Thoracic aorta (tissue), 2 donors: ENCODE measurements at places on chromosomes 1 and 21.

GRCh38 chr1:37556712-37557196 is at the start of gene DNALI1:
Gene DNALI1, plus strand, starts transcription at chr1:37556940. Its CDS starts 55 bp downstream, at chr1:37556995.
- DNase-seq = peak; percentile 49

GRCh38 chr1:154427173-154428139 is 22.3 kb downstream of the IL6R start:
- DNase-seq = no peak

DNA sequence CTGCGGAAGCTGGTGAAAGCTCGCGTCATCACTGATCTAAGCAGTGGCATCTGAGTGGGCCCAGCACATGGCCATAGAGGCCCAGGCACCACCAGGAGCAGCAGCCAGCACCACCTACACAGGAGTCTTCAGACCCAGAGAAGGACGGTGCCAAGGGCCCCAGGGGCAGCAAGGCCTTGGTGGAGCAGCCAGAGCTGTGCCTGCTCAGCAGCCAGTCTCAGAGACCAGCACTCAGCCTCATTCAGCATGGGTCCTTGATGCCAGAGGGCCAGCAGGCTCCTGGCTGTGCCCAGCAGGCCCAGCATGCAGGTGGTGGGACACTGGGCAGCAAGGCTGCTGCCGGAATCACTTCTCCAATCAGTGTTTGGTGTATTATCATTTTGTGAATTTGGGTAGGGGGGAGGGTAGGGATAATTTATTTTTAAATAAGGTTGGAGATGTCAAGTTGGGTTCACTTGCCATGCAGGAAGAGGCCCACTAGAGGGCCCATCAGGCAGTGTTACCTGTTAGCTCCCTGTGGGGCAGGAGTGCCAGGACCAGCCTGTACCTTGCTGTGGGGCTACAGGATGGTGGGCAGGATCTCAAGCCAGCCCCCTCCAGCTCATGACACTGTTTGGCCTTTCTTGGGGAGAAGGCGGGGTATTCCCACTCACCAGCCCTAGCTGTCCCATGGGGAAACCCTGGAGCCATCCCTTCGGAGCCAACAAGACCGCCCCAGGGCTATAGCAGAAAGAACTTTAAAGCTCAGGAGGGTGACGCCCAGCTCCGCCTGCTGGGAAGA is 3.2 kb upstream of the ARTN start:
- no peak for DNase-seq

DNA sequence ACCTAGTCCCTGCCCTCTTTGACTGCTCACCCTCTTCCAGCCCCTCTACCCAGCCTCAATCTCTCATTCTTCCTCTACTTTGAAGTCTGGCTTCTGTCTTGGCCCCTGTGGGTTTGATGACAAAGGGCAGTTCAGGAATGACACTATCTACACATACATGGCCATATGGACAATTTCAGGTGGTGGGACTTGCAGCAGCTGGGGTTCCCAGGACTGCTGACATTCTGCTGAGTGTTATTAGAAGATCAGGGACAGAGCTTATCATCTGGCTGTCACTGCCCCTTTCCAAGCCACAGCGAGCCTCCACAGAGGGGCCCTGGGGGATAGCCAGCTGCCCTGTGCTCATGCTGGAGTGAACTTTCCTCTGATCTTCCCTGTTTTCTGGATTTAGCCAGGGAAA is 97.4 kb upstream of the IPO9 start:
- DNase-seq = no peak

GRCh38 chr21:27391990-27392389 is 425.1 kb upstream of the ADAMTS5 start:
- no peak for DNase-seq

GRCh38 chr1:25809929-25810328 is 9.8 kb upstream of the MTFR1L start:
- DNase-seq = no peak

- DNase-seq = no peak
These were observed 111.7 kb downstream of the NMNAT2 start for GRCh38 chr1:183306317-183307042.

DNA sequence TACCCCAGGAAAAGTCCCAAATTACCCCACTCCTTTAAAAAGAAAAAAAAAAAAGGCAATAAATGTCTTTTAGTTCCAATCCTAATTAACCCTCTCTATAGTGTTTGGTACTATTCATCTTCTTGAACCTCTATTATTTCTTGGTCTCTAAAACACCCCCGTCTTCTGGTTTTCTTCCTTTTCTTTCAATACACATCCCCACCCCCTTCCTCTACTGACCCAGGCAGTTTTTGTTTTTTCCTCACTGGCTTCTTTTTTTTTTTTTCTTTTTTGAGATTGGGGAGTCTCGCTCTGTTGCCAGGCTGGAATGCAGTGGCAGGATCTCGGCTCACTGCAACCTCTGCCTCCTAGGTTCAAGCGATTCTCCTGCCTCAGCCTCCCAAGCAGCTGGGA is 26.1 kb downstream of the EGLN1 start:
- no peak for DNase-seq

- DNase-seq = no peak
These were observed 159.9 kb upstream of the HMCN1 start for GRCh38 chr1:185574139-185574875.

GRCh38 chr1:1846386-1846918 is 44.4 kb downstream of the GNB1 start:
- DNase-seq = no peak

DNA sequence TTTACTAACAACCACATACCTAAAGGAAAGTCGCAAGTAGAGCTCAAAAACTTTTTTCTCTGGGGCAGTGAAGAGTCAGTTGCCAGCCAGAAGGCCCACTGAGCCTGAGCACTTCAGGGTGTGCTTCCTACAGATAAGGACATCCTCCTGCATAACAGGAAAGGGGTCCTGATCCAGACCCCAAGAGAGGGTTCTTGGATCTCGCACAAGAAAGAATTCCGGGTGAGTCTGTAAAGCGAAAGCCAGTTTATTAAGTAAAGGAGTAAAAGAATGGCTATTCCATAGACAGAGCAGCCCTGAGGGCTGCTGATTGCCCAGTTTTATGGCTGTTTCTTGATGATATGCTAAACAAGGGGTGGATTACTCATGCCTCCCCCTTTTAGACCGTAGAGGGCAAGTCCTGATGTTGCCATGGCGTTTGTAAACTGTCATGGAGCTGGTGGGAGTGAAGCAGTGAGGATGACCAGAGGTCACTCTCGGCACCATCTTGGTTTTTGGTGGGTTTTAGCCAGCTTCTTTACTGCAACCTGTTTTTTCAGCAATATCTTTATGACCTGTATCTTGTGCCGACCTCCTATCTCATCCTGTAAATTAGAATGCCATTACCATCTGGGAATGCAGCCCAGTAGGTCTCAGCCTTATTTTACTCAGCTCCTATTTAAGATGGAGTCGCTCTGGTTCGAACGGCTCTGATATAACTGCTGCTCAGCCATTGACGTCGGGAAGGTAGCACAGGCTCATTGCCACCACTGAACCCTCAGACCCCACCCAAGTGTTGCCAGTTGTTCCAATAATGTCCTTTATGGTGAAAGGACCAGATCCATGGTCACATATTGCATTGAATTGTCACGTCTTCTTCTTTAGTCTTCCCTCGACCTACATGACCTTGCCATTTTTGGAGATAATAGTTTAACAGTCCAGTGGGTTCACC is 96.6 kb upstream of the ERRFI1 start:
- no peak for DNase-seq

GRCh38 chr21:33569991-33570390 is 18.5 kb downstream of the DONSON start:
- DNase-seq = no peak

DNA sequence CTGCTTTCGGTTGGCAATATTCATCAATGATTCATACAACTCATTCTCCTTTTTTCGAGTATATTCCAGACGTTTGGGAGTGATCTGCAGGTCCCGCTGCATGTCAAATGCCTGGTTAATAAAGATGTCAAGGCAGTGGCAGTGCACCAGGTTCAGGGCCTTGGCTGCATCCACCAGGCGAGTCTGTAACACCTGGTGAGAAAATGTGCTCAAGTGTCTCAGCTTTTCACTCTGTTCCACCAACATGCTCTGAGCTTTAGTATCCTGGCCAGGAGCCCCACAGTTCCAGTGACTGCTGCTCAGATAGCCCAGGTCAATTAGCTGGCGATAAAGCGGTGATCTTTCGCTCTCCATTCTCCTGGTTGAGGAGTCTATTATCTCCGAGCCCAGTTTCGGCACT is 42.3 kb downstream of the DSTYK start:
- DNase-seq = no peak

DNA sequence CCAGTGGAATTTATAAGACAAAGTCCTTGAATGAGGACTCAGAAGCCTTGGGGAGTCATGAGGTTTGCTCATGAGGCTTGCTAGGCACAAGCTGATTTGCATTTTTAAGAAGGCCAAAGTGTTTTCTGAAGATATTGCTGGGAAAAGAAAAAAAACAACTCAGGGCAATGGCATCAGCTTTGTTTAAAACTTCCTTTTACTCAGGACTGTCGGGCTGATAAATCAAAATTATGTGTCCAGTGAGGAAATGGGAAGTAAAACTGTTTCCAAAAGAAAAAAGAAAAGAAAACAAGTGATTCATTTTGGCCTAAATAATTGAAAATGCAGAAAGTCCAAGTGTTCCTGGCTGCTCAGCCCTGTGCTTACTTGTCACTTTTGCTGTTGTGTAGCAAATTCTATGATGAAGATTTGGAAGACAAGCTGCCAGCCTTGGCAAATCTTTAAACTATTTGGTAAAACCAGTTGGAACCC is 282.4 kb downstream of the HLX start:
- DNase-seq = no peak

- DNase-seq = no peak
These were observed 14.7 kb upstream of the CFAP126 start for GRCh38 chr1:161382214-161383019.

DNA sequence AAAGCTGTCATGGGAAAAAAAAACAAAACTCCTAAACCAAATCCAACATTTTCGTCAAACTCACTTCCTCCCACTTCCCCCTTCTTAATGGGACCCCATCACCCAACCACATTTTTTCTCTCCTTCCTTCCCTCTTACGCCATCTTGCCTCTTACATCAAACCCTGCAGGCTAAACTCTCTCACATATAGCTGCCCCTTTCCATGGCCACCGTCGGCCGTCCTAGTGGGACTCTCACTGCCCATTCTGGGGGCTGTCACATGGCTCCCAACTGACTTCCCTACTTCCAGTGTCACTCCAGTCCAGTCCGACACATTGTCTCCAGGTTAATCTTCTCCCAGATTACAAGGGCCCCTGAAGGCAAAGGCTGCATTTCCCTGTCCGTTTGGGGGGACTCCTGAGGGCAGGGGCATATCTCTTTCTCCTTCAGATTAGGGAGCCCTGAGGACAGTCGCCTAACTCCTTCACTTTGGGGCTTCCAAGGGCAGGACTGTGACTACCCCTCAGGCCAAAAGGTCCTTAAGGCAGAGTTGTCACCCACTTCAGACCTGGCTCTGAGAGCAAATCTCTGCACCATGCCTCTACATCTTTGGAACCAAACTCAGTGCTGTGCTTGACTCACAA is 658 bp downstream of the UBXN11 start:
- no peak for DNase-seq

GRCh38 chr1:182783068-182783467 is 6.5 kb upstream of the NPL start:
- DNase-seq = no peak

DNA sequence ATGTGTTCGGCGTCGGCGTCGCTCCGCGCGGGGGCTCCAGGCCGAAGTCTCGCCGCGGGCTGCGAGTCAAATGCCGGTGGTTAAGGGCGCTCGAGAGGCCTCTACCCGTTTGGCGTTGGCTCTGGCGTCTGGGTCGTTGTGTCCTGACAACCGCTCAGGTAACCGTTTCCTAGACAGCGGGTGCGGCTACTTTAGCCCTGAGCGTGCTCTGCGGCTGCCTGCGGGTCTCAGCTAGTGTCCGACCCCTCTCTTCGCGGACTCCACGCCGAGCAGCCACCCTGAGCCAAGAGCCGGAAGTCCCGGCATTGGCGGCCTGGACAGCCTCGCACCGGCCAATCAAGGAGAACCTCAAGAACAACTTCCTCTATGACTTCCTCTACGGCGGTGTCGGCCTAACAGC is 173.4 kb downstream of the SETD4 start:
- no peak for DNase-seq

DNA sequence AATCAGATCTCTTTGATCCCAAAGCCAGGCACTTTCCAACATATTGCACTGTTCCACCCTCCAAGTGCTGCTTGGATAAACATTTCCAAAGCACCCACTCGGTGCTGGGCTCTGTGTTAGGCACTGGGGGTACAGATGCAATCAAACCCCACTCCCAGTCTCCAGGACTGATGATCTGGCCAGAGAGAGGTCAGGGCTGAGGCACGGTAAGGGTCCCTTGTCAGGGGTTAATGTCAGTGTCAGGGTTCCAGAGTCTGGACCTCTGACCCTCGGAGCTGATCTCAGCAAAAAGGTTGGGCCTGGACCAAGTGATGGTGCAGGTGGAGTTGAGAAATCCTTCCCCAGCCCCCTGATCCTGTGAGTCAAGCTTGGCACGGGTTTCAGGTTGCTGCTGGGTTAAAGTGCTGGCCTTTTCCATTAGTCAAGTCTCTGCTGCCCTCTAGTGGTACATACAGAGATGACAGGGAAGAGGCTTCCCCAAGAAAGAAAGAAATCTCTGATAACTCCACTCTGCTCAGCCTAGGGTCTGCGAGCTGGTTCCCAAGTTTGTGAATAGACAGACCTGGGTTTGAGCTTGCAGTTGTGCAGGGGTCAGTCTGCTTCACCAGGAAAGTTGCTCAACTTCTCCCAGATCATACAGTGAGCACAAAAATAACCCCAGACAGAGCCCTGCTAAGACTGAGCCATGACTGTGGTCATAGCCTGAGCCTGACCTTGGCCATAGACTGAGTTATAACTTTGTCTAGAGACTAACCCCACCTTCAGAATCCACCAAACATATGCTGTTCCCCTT is 74.6 kb downstream of the DMRTA2 start:
- DNase-seq = no peak

GRCh38 chr1:205066141-205066818 is 18.0 kb downstream of the TMEM81 start:
- no peak for DNase-seq

GRCh38 chr21:44463724-44464123 is 8.4 kb downstream of the LRRC3 start:
- DNase-seq = no peak

DNA sequence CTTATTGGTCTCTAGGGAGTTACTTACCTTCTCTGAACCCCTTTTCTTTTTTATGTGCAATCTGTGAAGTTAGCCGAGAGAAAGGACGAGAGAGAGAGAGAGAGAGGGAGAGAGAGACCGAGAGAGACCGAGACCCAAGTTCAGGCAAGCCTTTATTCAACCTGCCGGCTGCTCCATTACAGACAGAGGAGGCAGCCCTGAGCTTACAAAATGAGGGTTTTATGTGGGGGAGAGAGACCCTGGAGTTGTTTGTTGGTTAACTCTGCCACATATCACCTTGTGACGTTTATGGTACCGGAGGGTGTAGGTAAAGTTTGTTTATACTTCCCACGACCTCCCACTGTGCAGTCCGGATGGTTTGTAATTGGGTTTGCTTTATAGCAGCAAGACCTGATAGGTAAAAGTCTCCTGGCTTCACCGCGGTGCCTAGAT is 1.5 kb upstream of the MCOLN3 start:
- DNase-seq = no peak

DNA sequence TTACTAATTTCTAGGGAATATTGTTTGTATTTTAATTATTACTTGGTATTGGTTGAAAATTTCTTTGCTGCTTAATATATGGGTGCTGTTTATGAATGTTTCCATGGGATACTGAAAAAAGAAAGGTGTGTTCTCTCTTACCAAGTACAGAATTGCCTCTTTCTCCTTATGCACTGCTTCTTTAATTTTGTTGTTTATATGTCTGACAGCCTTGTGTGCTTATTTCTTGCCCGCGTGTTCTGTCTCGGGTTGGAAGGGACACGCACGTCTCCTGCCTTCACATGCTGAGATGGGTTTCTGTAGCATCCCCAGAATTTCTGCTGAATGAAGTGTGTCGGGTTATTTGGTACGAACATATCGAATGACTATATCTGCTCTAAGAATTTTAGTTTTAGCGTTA is 51.1 kb downstream of the AGPAT3 start:
- DNase-seq = no peak
